ENCODE measurements at places on chromosomes 7 and 10.

GRCh38 chr7:118517275-118517674, 292.8 kb downstream of the ANKRD7 start:
- no peak for DNase-seq

DNA sequence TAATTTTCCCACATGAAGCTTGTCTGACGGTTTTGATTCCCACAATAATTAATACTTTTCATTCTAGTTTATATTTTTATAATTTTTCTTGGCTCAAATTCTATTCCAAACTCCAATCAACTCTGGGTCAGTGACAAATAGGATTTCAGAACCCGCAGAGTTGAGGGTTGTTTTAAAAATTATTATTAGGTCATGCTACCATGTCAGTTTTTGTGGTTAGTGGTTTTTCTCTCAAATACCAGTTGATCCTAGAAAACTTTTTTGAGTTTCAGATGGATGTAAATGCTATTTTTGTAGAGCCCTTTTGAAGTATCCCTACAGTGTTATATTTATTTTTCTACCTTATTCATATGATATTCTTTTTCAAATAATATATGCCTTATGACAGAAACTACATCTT, 237.4 kb downstream of the SEMA3D start:
- DNase-seq = no peak

GRCh38 chr7:25850735-25851134, 301.3 kb upstream of the NFE2L3 start:
- no peak for DNase-seq

- DNase-seq = no peak
Measured at GRCh38 chr7:23925088-23925487, 215.1 kb downstream of the STK31 start.

- DNase-seq = no peak
Measured at GRCh38 chr7:13790611-13791010, 198.9 kb downstream of the ETV1 start.

- DNase-seq = no peak
Measured at GRCh38 chr7:5578495-5578894, 154.9 kb upstream of the TNRC18 start.
